Activated CD8-positive, alpha-beta memory T cell treated with anti-CD3 and anti-CD28 coated beads, Interleukin-2, amount 10 ng/mL, durations not matched to agents 7 days and 5 days (primary cell): ENCODE measurements at places on chromosomes 12 and 14. TPM values are rescaled to one million over a fixed set of nuclear protein-coding genes. Genes with fewer than 3 reads are reported as not detected.

The PHETA1 gene
- total RNA-seq: 3.4 TPM

DNA sequence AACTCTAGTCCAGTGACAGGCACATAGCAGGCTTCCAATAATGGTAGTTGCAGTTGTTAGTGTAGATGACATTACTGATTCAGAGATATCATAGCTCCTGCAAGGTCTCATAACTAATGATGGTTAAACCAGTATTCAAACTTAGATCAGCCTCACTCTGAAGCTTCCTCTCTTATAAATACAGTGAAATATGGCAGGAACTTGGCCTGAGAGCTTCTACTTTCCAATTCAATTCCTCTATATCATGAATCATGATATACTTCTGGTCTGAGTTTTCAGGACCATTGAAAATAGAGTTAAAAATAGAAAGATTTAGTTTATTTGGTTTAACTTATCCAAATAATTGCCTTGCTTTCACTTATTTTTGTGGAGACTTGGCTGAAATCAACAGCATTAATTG is 167.5 kb upstream of the NOVA1 start:
- no peak for DNase-seq

DNA sequence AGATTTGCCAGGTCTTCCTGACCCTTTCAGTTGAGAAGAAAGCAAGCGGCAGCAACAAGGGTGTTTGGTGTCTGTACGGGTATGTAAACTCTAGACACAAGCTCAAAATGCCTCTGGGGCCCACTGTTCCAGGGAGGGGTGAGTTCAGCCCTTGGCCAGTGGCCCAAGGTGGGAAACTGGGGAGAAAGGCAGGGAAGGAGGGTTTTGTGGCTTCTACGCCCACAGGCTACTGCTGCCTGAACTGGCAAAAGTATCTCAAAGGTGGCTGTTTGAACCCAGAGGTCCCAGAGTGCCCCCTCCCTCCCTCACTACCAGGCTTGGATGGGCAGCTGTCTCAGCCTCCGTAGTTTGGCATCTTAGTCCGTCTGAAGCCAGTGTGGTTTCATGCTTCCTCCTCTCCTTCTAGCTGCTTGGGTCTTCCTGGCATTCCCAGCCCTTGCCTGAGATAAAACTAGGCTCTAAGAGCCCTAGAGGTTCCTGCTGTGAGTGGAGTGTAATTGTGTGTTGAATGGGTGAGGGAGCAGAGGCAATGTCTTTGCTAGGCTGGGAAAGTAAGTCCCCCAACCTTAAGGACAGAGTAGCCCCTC is 5.5 kb downstream of the HOXC5 start:
- no peak for DNase-seq

- DNase-seq: no peak
Observed at GRCh38 chr14:102295270-102295669, 9.7 kb downstream of the MOK start.

- DNase-seq: no peak
Observed at GRCh38 chr14:54711812-54712464, 145.0 kb downstream of the SAMD4A start.

GRCh38 chr12:110254971-110255540 is 26.0 kb upstream of the ATP2A2 start:
- DNase-seq: no peak
